T-cell (primary cell): ENCODE measurements at places on chromosomes 5 and 9. TPM values are rescaled to one million over a fixed set of nuclear protein-coding genes. Genes with fewer than 3 reads are reported as not detected.

Gene HTR1A
- total RNA-seq = not detected

Gene SERF1A
- total RNA-seq = 14.9 TPM

Gene ZNF462
- 1.9 TPM for total RNA-seq

Gene PCAT7
- not detected for total RNA-seq

Gene MPDZ
- total RNA-seq = 0.92 TPM

Gene CAPSL
- total RNA-seq = not detected

Gene KIF4B
- not detected for total RNA-seq

Gene NPR2
- total RNA-seq = 8.6 TPM

Gene REEP2
- 0.18 TPM for total RNA-seq

Gene TXNDC8
- total RNA-seq = not detected
